ENCODE measurements at places on chromosomes 11 and 22.

DNA sequence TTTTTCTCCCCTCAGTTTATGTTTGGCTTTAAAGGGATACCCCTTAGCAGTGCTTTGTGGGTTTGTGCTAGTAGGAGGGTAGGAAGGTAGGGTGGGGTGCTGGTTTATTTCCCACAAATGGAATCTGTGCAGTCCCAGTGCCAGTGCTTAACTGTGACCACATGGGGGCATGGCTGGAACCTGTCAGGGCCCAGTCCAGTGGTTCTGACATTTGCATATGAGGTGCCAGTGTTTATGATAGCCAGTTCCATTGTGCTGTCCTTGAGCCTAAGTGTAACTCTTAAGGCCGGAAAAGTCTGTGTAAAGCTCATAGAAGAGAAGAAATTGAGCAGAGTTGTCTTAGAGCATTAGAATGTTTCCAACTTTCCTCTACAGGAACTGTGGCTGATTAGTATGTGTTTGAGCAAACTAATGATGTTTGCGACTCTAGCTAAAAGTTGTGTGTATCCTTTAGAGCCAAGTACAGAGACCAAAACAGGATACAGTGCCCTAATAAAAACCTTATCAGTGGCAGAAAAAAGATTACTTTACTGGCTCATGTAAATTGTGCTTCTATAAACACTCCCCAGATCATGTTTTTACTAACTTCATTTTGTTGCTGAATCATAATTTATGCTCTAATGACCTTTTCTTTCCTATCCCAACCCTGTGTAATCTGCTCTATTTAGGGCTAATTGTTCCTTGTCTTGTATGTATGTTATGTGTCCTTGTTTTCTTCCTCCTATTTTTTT, 38.1 kb downstream of the DIXDC1 start:
- DNase-seq = no peak

DNA sequence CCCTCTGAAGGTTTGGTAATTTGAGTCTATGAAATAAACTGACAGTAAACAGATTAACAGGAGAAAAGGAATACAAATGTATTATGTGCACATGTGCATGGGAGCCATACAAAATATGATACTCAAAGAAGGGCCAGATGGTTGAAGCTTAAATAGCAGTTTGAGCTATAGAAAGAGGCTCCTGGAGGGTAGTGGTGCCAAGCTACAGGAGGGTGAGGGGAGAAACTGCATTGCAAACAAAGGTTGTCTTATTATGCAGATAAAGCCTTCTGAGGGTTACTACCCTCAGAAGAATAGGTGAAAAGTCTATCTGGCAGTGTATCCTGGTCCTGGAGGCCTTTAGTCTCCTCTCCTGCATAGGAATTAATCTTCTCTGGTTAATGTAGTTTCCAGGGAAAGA, 267.3 kb upstream of the MPPED2 start:
- DNase-seq = no peak

DNA sequence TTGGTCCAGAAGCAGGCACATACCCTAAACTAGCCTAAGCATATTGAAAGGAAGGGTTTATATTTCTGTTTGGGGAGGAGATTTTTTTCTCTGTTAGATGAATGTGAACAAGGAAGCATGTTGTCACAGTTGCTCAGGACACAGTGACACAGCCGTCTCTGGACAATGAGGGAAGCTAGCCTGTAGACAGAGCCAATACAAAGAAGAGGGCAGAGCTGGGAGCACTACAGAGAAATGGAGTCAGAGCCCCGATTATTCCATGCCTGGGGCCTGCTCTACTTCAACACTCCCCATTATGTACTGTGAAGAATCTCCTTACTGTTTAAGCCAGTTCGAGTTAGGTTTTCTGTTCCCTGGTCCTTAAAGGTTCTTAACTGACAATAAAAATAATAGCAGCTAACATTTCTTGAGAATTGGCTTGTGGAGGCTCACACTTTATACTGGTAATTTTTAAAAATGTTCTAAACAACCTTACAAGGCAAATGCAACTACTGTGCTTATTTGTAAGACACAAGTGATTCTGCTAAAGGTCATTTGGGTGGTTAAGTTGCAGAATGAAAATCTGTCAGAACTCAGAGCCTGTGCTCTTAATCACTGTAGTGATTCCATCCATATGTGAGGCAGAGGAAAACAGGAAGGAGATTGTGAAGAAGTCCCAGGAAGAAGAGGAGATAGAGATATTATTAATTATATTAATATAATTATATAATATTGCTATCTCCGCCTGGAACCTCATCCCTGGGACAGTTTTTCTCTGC, 58.8 kb upstream of the RRAS2 start:
- DNase-seq = no peak

DNA sequence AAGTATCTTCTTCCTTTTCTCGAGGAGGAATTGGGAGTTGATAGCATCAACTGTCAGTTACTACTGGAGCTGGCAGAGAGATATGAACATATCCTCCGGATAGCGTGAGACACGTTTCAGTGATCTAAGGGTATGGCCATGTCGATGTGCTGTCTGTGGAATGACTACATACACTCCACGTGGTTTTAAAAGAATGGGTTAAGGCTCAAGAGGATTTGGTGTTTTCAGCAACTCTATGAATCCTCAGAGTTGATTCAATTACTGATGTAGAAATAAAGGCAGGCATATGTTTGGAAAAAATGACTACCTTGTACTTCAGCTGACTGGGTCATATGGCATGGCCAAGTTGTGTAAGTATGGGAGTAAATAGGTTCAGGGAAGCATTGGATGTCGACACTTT, 22.9 kb downstream of the MMP13 start:
- no peak for DNase-seq

DNA sequence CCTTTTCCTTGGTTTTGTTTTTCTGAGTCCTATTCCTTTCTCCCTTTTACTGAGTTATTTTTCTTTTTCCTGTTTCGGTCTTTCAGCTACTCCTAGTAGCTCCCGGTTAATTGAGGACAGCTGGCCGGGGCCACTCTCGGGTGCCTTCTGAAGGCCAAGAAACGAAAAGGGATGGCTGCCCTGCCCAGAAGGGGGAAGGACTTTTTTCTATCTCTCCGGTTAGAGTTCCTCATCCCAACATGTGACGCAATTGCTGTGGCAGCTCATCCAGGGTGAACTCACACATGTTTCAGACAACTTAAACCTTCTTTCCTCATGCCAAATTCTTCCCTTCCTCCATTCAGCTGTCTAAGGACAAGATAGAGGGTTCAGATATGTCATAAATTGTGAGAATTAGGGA, 83.6 kb downstream of the PIWIL4 start:
- DNase-seq = no peak

DNA sequence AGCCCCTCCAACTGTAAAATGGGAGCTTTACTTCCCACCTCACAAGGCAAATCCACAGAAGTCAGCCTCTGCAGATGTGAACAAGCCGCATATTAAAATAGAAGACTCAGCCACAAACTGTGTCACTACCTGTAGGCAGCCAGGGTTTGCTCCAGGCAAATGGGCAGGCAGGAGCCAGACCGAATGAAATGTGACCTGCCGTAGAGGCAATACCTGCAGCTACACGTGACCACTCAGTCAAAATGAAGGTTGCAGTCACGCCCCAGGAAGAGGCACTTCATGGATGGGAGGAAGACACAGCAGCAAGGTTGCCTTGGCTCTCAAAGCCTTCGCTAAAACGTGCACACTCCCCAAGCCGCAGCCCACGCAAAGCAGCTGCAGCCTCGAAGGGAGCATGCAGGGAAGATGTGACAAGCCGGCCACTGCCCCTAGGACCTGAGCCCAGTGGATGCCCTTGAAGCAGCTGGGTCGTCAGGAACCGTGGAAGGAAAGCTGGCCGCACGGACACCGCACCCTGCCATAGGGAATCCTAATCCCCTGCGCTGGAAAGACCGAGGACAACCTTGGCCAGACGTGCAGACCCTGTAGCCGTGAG, 53.1 kb downstream of the SHANK2 start:
- DNase-seq = no peak

DNA sequence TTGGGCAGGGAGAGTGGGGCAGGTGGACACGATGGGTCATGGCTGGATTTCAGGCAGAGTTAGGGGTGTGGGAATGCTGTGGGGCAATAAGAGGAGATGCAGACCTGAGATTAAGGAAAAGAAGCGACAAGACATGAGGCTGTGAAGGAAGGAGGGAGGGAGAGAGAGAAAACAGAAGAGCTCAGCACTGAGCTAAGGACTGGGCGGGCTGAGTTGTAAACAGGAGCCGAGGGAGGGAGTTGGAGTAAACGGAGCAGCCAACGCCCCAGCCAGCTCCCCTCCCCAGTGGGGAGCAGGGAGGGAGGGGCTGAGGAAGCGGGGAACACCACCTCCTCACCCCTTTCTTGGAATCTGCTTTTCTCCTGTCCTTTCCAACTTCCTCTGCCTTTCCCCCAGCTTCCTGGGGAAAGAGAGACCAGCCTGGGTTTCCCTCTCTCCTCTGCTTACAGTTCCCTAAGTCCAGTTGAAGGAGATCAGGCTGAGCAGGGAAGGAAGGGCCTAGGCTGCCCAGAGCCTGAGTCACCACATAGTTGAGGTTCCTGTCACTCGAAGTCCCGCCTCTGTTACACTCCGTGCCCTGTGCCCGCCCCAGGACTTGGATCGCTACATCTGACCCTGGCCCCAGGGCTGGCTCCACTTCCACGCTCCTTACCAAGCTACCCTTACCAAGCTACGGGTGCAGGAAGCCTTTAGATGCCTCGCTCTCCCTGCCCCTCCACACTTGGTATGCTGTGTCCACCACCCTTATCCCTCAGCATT, 6.7 kb upstream of the AHNAK start:
- no peak for DNase-seq

DNA sequence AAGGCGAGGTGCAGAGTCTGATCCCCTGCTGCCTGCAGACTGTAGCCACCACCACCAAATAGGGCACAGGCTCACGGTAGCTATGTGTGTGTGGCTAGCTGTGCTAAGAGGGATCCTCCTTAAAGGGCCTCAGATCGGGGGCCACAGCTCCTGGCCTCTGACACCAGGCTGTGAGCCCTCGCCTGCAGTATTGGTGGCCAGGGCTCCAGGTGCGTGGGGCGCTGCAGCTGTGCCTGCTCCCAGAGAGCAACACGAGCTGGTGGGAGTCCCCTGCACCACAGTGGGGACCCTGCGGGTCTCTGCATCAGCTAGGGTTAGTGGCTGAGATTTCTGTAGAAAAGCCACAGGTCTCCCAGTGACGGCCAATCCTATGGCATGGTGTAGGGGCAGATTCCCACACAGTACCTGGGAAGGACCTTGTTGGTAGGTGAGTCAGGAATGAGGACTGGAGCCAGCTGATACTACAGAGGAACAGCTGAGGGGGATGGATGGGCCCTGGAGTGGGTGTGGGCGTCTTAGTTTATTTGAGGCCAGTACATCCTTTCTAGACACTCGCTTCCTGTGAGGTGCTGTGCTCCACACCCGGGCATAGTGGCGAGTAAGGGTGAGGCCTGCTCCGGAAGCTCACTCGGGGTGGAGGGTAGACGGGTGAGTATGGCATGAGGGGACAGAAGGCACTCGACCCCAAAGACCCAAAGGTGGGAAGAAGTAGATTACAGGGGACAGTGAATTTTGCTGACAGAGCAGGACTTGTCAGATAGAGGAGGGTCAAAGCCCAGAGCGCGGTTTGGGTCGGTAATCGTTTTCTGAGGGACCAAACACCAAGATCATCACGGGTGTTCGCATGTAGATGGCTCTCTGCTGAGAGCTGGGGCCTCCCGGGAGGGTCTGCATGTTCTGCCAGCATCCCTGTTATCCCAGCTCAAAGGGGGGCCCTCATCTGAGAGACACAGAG, 212.5 kb downstream of the TBC1D22A start:
- DNase-seq = no peak

- no peak for DNase-seq
Observed at GRCh38 chr22:44585559-44586350, 87.7 kb upstream of the RTL6 start.

DNA sequence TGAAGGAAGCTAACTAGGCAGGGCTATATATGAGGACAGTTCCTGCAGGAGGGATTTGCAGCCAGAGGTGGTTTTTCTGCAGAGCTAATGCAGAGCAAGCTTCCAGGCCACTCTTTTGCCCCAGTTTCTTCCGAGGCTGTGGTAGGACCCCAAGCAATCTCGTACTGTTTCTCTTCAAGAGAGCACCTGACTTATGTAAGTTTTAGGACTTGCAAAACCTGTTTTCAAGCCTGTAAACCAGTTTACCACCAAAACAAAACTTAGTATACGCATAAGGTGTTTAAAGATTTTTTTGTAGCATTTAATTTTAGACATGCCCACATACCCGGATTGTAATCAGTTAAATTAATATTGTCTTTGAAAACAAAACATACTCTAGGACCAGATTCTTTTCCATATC, 7.7 kb upstream of the APLP2 start:
- no peak for DNase-seq

- no peak for DNase-seq
Observed at GRCh38 chr22:19722982-19723231, 432 bp upstream of the GP1BB start.

DNA sequence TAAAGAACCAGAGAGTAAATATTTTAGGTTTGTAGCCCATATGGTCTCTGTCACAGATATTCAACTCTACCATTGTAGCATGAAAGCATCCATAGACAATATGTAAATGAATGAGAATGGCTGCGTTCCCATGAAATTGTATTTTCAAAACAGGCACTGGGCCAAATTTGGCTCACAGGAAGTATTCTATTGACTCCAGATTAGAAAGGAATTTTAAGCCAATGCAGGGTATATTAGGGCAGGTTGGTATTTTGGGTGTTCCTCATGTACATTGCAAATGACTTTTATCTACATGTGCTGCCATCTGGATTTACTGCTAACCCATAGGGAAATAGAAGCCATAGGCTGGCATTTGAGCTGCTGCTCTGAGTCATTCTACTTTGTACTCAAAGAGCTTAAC, 35.1 kb upstream of the PDGFD start:
- DNase-seq = no peak

DNA sequence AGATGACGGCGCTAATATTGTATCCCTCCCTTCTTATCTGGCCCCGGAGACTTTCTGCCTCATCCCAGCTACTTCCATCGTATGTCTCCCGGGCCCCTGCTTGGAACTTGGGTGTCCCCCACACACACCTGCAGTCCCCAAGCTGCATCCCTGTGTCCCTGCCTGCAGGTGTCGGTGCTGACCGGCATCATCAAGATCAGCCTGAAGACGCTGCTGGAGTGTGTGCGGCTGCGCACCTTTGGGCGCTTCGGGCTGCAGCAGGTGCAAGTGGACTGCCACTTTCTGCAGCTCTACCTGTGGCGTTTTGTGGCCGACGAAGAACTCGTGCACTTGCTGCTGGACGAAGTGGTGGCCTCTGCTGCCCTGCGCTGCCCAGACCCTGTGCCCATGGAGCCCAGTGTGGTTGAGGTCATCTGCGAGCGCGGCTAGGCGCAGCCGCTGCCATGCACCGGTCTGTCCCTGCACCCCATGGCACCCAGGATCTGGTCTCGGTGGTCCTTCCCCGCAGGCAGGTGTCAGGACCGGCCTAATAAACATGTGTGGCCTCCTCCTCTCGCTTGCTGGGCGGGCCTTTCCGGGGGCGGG, 421 bp upstream of the TM7SF2 start:
- DNase-seq = no peak

DNA sequence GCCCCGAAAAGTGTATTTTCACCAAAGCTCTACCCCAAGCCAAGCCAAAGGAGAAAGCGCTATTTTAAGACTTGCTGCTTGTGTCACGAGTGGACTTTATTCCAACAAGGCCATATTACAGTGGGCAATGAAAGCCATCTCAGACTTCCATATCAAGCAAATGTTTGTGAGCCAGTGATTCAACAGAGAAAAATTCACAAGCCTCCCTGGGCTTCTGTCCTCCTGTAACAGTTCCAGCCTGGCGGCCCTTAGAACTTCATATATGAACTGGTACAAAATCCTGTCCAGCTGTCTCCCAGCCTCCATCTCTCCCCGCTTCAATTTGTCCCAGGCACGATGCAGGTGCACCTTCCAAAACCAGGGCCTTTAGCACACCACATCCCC, 11.2 kb downstream of the LARGE1 start:
- no peak for DNase-seq

- no peak for DNase-seq
Observed at GRCh38 chr22:47053013-47053725, 290.7 kb downstream of the TBC1D22A start.
